Stimulated activated CD4-positive, alpha-beta T cell treated with anti-CD3 and anti-CD28 coated beads, Interleukin-15, amount 100 ng/mL, for 1 hour (primary cell): ENCODE measurements at places on chromosomes 13 and 19.

DNA sequence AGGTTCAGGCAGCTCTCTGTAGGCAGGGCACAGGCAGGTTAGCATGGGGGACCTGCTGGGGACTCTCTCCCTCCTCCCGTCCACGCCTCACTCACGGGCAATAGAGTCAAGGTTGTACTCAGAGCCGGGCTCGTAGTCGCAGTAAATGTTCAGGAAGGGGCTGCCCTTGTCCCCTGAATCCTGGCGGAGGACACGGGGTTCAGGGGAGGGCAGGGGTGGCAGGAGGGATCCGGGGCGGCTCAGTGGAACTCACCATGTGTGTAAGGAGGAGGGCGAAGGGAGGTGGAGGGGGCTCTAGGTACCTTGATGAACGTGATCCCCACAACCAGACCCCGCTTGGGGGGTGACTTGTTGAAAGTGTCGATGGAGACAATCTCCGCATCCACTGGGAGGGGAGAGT lies 819 bp downstream of the KPTN start:
- DNase-seq = no peak

GRCh38 chr13:30796631-30797601 lies 61.6 kb downstream of the ALOX5AP start:
- DNase-seq = no peak

- DNase-seq = no peak
These were observed 122.3 kb downstream of the ATP8A2 start for GRCh38 chr13:25493931-25494640.

- DNase-seq = no peak
These were observed 7.3 kb downstream of the METTL21C start for GRCh38 chr13:102687520-102687919.

- no peak for DNase-seq
These were observed 2.1 kb downstream of the MAST1 start for GRCh38 chr19:12840091-12841079.
